ENCODE measurements at places on chromosomes 5 and 9. TPM values are rescaled to one million over a fixed set of nuclear protein-coding genes. Genes with fewer than 3 reads are reported as not detected.

DNA sequence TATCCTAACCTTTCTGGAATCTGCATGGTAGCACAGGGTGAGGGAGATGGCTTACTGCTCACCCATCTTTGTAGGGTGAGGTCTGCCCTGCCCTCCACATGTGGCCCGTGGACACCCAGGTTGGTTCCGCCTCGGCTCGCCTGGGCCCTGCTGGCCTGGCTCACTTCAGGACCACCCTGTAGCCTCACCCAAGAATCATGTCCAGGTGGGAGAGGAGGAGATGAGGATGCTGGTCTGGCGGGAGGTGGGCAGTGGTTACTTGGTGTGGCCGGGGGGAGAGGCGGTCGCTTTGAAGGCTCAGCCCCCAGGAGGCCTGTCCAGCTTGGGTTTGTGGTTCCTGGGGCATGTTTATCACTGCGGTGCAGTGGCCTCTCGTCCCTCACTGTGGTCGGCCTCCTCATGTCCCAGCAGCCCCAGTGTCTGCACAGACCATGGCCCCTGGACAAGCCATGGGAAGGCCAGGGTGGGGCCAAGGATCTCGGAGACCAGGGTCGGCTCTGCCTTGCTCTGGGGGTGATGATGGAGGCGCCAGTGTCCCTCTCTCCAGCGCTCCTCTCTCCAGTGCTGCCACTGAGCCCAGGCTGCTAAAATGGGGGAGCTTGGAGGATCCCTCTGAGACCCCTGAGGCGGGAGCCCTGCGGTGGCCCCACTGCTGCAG is 4.6 kb downstream of the OBP2B start:
- no peaks in the 10 kb centered on the region for H3K36me3 ChIP-seq
- H3K27me3 ChIP-seq, result no peaks in the 10 kb centered on the region
- H3K4me3 ChIP-seq, result no peak overlapping the region
- no peaks in the 10 kb centered on the region for H3K4me1 ChIP-seq

GRCh38 chr9:6229619-6230018 is 14.0 kb downstream of the IL33 start:
- no peaks in the 10 kb centered on the region for H3K27me3 ChIP-seq
- peaks cover 47% of the 10 kb centered on the region for H3K4me1 ChIP-seq
- no peak overlapping the region for H3K4me3 ChIP-seq
- H3K36me3 ChIP-seq, result no peaks in the 10 kb centered on the region
- no peak overlapping the region for H3K27ac ChIP-seq

DNA sequence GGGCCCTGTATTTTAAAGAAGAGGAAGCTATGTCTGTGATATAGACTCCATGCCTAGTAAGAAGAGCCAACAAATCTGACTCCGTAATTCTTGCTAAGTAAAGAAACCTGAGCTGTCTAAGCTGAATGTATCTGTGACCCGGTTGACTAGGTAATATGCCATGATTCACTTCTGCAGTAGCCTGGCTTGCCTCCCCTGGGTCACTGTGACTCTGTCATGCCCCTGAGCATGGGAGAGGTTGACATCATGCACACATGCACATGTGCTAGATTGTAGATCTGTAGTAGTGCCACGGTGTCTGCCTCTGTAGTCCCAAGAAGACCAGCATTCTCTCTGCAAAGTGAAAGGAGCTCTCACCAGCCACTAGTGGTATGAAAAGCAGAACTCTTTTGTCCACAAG is 9.1 kb downstream of the SLC22A5 start:
- no peaks in the 10 kb centered on the region for H3K36me3 ChIP-seq
- no peak for DNase-seq
- H3K27ac ChIP-seq, result no peak overlapping the region
- H3K27me3 ChIP-seq, result no peaks in the 10 kb centered on the region
- H3K4me1 ChIP-seq, result no peaks in the 10 kb centered on the region
- H3K4me3 ChIP-seq, result no peak overlapping the region

DNA sequence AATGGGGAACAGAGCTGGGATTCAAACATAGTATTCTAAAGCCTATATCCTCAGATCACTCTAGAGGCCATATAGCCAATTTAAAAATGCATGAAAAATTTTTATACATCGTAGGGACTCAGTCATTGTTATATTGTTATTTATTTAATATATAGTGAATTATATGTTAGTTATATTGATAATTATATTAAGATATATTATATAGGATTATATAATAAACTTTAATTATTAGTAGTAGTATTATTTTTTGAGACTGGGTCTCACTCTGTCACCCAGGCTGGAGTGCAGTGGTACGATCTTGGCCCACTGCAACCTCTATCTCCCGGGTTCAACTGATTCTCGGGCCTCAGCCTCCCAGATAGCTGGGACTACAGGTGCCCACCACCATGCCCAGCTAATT is 65.7 kb upstream of the DPYSL3 start:
- no peak overlapping the region for H3K27ac ChIP-seq
- DNase-seq, result no peak
- H3K4me1 ChIP-seq, result no peaks in the 10 kb centered on the region

SMIM33 gene
- not detected for total RNA-seq

CMYA5 gene
- total RNA-seq, result 3.3 TPM

FOXD4L4 gene
- total RNA-seq, result not detected

Data from body of pancreas (tissue), 4 donors.